ENCODE measurements at places on chromosomes 7 and 10.
A peak's percentile ranks its signal among the peaks of the same experiment; 100 is the strongest.

GRCh38 chr10:73182568-73182967, 14.6 kb downstream of the FAM149B1 start:
- DNase-seq = peak; percentile 81

DNA sequence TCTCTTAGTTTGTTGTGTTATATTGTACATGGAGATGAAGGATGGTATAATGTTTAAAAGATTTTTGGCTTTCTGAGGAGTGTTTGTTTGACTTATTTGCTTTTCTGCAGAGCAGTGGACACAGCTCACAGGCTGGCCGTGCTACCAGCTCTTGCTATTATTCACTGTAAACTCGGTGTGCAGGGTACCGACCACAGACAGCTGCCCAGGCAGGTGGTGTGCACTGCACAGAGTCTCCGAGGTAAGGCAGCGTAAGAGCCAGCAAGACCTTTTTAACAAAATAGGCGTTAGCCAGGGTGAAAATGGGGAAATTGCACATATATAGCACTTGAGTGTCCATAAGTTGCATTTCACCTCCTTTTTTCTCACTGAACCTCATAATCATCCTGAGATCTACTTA, 438.0 kb downstream of the CNTNAP2 start:
- no peak for DNase-seq

DNA sequence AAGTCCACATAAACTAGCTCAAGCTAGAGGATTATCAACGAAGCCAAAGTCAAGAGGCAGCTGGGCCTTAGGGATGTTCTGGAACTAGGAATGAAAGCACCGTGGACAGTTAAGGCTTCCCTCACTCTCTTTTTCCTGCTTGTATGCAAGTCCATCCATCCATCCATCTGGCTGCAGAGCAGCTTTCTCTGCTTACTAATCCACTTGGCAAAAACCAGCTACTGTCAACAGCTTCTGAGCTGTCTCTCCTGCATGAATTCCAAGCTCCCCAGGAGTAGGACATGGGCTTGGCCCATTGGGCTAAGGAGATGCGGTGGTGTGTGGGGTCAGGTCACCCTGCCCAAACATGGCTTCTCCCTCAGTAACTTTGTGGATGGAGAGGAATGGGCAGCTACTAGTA, 66.2 kb downstream of the NAMPT start:
- peak; percentile 27 for DNase-seq

GRCh38 chr7:73572767-73573186, 5.6 kb downstream of the TBL2 start:
- DNase-seq = no peak

DNA sequence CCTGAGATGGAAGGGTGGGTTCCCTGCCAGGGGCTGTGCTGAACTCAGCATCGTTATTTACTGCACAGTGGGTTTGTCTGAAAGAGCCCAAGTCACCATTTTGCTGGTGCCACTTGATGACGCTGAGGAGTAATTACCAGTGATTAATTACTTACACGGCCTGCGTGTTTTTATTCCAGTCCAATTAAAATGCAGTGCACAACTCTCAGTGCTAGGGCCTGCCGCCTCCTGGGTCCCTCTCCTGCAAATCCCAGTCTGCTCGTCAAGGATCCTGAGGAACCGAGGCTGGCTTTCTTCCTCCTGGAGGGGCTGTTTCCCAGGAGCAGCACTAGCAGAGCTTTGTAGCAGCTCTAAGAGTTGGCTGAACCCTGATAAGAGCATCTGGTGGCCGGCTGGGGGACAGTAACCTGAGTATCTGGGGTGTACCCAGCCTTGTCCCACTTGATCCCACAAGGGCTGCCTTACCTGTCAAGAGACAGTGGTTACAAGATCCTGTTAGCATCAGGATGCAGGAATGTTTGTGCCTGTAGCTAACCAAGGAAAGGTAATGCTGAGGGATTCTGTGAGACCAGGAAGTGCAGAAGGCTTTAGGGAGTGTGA, 45.1 kb upstream of the LRRC4 start:
- DNase-seq = no peak

- peak; percentile 11 for DNase-seq
Measured at GRCh38 chr10:52483587-52483986, 169.5 kb downstream of the DKK1 start.

GRCh38 chr7:137331378-137331777, 12.2 kb downstream of the PTN start:
- no peak for DNase-seq

DNA sequence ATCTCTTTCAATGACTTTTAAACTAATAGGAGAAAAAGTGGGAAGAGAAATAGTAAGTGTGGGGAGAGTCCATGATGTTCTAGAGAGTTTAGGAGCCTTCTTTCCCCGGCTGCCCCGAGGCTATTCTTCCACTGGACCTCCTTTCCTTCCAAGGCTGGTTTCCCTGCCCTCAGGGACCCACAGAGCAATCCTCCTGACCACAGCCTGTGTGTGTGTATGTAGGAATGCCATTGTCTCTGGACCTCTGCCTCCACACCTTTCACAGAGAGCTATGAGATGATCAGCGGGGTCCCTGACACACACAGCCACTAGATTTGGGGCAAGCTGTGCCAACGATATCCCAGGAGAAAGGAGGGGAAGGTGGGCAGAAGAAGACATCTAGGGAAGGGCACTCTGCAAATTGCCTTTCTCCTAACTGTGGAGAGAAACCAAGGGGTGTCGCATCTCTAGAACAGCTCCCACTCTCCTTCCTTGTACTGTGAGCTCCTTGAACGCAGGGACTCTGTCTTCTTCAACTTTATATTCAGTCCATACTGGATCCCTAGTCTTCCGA, 13.3 kb upstream of the CHCHD3 start:
- DNase-seq = no peak

DNA sequence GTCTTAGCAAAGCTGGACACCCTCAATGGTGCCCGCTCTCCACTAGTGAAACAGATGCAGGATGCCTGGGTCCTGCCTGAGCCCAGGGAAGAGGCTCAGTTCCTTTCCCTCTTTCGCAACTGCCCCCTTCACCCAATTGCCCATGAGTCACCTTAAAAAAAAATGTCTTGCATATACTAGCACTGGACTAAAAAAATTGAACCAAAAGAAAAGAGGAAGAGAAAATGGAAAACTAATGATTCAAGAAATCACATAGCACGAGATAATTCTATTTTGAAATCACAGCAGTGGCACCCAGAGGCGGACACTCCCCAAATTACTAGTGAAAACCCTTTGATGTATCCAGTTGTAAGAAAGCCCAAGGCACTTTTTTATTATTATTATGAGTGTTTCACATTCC, 972.5 kb downstream of the LRMDA start:
- no peak for DNase-seq

- DNase-seq = no peak
Measured at GRCh38 chr7:136309407-136309806, 332.2 kb upstream of the MTPN start.

DNA sequence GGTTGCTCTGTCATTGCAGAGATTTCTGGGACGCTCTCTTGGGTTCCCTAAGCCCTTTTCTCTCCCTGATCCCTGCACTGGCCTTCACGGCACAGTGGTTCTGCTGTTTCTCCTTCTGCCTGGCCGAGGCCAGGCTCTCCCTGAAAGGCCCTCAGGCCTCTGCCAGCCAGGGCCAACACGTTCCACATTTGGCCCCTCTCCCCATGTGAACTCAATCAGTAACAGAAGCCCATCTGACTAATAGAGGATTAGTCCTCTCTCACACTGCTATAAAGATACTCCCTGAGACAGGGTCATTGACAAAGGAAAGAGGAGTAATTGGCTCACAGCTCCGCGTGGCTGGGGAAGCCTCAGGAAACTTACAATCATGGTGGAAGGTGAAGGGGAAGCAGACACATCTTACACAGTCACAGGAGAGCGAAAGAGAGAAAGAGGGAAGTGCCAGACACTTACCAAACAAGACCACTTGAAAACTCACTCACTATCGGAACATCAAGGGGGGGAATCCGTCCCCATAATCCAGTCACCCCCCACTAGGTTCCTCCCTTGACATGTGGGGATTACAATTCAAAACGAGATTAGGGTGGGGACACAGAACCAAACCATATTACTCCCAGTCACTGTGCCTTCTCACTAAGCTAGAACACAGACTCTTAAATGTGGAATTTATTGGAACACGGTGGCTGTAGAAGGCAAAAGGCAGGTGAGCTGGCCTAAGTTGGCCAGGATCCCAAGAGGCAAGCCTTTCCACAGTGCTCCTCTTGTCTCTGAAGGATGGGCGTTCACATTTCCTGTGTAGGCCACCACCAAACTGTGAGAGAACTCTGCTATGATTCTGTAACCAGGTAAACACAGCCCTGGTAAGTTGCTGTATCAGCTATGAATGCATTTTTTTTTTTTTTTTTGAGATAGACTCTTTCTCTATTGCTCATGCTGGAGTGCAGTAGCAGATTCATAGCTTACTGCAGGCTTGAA, 8.8 kb downstream of the FZD8 start:
- no peak for DNase-seq

- DNase-seq = no peak
Measured at GRCh38 chr10:110059925-110060324, 52.1 kb downstream of the ADD3 start.

DNA sequence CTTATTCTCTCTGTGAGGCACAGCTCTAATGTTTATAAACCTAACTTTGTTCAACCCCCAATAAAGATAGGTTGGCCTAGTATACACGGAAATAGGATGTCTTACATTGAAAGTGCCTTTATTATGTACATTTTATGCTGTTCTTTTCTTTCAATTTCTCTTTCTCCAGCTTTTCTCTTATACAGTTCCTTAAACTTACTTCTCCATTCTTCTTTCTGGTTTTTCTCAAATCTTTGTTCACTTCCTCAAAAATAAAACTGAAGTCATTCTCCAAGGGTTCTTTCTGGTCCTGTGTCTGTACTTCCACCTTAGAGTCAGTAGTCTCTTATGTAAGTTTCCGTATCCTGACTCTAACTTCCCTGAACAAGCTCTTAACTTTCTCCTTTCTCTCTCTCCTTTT, 29.2 kb upstream of the NAMPT start:
- peak; percentile 9 for DNase-seq

GRCh38 chr7:81515009-81515408, 254.8 kb downstream of the HGF start:
- peak; percentile 82 for DNase-seq

GRCh38 chr10:110215286-110216170, 8.1 kb downstream of the MXI1 start:
- DNase-seq = no peak

DNA sequence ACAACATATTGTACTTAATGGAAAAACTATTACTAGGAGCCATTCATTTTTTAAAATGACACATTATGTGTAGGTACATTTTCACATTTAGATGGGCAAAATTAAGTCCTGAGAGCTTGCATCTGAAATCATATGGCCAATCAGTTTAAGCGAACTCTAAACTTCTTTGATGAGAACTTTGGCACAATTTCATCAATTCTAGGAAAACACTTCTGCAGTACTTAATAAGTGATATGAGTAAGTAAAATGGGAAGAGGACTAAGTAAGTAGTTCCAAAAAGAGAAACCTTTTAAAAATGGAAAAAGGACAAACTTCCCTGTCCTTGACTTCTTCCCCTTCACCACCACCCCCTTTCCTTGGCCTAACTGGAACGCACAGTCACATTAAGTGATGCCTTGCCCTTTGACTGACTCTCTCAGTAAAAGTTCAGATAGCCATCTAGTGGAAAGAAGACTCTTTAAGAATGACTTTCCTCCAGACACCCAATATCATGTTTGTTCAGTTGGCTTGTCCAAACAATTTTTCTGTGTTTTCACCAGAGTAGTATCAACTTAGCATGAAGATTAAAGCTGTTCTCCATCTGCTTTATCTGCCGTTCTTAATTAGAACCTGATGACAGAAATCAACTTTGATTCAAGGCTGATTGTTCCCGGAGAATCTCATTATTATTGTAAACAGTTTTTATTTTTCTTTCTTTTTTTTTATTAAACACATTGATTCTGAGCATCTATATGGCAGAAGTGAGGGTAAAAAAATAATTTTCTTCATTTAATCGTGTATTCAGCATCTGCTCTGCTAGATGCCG, 45.1 kb downstream of the CNNM2 start:
- no peak for DNase-seq

GRCh38 chr10:105986912-105987635, 1177.4 kb downstream of the SORCS1 start:
- DNase-seq = no peak

Data from iris pigment epithelial cell (primary cell).